Right ventricle myocardium superior (tissue), 1 donor: ENCODE measurements at places on chromosomes 2 and 18. TPM values are rescaled to one million over a fixed set of nuclear protein-coding genes. Genes with fewer than 3 reads are reported as not detected.

DNA sequence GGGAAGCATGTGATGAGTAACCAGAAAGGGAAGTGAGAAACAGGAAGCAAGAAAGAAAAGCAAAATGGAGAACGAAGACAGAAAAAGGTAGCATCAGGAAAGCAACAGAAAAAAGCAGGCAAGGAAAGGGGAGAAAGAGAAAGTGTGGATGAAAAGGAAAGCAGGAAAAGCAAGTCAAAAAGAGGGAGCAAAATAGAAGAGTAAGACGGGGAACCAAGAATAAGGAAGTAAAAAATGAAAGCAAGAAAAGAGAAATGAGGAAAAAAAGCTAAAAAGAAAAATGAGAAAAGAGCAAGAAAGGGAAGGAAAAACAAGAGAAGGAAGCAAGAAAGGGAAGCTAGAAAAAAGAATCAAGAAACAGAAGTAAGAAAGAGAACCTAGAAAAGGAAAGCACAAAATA is 242.3 kb upstream of the NCKAP5 start:
- no peak for DNase-seq

GRCh38 chr2:56981554-56981953 is 797.8 kb downstream of the CCDC85A start:
- no peak for DNase-seq

GRCh38 chr18:73101977-73102376 is 234.2 kb upstream of the NETO1 start:
- no peak for DNase-seq

DNA sequence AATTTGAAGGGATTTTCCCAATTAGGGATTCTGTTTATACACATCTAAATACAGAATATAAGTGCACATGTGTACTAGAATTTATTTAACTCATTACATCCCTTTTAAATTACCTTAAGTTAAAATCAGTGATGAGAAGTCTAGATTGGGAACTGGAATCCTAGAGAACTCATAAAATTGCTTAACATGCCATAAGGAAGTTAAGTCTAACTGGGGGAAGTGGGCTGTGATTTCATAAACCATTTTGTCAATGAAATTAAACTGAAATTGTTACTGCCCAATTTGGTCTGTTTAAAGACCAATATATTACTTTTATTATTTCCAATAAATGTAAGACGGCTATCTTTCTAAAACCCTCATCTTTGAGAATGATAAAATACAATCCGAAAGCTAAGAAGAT is 72.3 kb upstream of the CD226 start:
- no peak for DNase-seq

The GAREM1 gene
- 23.5 TPM for total RNA-seq
